Upper lobe of right lung (tissue), 1 donor: ENCODE measurements at places on chromosomes 2 and 18.

- no peaks in the 10 kb centered on the region for H3K27me3 ChIP-seq
- H3K4me3 ChIP-seq = no peak overlapping the region
- H3K27ac ChIP-seq = no peak overlapping the region
- DNase-seq = no peak
These were observed 43.8 kb downstream of the XIRP2 start for GRCh38 chr2:166932032-166932431.

GRCh38 chr2:39091543-39091942, 29.3 kb downstream of the SOS1 start:
- no peak overlapping the region for H3K4me3 ChIP-seq
- no peaks in the 10 kb centered on the region for H3K36me3 ChIP-seq
- no peaks in the 10 kb centered on the region for H3K27me3 ChIP-seq
- peaks cover 22% of the 10 kb centered on the region for H3K4me1 ChIP-seq
- no peak overlapping the region for H3K27ac ChIP-seq
- DNase-seq = no peak

DNA sequence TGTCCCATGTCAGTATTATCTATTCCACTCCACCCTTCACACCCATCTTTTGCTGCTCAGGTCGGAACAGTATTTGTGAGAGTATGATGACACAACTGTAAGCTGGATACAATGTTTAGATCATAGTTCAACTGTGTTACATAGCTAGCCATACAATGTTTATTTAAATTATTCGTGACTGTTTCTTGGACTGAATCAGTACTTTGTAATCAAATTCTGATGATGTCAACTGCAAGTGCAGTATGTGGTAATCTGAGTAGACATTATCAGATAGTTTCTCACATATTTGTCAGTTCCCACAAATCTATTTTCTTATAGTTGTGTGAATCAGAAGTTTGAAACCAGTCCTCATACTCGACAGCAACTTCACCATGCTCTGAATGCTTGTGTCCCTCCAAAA, 177.6 kb downstream of the ZNF407 start:
- H3K36me3 ChIP-seq = no peaks in the 10 kb centered on the region

DNA sequence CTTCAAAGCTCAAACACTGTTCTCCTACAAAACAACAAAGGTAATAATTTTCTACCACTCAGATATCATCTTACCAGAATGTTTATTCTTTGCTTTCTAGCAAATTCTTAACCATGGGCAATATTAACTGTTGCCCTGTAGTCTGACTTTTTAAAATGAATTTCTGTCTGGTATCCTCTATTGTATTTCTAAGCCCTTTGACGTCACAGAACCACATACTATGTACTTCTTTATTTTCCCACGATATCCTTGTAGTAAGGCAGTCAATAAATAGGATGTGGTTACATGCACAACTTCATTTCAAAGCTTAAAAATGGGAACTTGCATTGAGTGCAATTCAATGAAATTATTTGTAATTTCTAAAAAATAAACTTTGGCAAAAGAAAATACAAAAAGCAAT, 58.7 kb downstream of the THADA start:
- no peak overlapping the region for H3K27ac ChIP-seq
- H3K4me1 ChIP-seq = peaks cover 11% of the 10 kb centered on the region

GRCh38 chr2:2574401-2575180, 243.5 kb upstream of the MYT1L start:
- H3K4me1 ChIP-seq = no peaks in the 10 kb centered on the region
- H3K27ac ChIP-seq = no peak overlapping the region
- no peaks in the 10 kb centered on the region for H3K36me3 ChIP-seq
- H3K27me3 ChIP-seq = no peaks in the 10 kb centered on the region
- no peak overlapping the region for H3K4me3 ChIP-seq

DNA sequence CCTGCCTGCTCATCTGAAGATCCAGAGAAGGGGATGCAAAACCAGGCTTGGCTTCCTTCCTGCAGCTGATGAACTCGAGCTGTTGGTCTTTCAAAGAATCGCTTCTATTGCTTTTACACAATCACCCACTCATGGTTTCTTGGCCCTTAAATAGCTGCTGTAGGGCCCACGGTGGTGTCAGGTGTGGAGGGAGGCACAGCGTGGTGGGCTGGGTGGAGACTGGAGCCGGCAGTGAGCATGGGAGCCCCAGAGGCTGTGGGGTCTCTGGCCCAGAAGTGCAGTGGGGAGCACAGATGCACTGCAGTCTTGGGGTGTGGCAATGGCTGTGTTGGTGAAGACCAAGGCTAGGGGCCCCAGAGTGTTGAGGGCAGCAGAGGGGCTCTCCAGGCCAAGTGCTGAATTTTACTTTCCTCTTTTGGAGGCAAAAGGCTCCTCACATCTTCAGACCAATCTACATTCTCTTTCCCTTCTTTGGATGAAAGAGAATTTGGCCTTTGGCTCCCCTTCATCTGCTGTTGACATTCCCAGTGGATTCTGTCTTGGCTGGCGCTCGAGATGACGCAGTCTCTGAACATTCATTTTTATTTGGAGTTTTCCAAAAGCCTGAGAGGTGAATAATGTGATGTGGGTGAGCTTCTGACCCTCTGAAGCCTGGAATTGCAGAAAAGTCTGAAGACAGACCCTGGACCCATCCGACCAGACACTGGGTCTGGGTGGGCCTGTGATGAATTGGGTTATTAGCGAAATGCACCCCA, 70.1 kb upstream of the ASB18 start:
- H3K27ac ChIP-seq = no peak overlapping the region
- no peak overlapping the region for H3K4me3 ChIP-seq
- no peak for DNase-seq
- H3K4me1 ChIP-seq = peaks cover 6% of the 10 kb centered on the region
- H3K36me3 ChIP-seq = no peaks in the 10 kb centered on the region

GRCh38 chr2:19073522-19073921, 284.9 kb downstream of the OSR1 start:
- H3K27me3 ChIP-seq = no peaks in the 10 kb centered on the region
- H3K27ac ChIP-seq = no peak overlapping the region
- no peaks in the 10 kb centered on the region for H3K36me3 ChIP-seq
- no peaks in the 10 kb centered on the region for H3K4me1 ChIP-seq
- no peak overlapping the region for H3K4me3 ChIP-seq

DNA sequence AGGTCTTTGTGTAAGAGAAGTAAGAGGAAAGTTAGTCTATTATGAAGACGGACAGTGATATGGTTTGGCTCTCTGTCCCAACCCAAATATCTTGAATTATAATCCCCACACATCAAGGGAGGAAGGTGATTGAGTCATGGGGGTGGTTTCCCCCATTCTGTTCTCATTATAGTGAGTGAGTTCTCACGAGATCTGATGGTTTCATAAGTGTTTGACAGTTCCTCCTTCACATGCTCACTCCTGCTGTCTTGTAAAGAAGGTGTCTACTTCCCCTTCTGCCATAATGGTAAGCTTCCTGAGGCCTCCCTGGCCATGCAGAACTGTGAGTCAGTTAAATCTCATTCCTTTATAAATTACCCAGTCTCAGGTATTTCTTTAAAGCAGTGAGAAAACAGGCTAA, 67.6 kb downstream of the NEURL3 start:
- H3K27me3 ChIP-seq = no peaks in the 10 kb centered on the region
- no peak overlapping the region for H3K4me3 ChIP-seq
- no peaks in the 10 kb centered on the region for H3K4me1 ChIP-seq
- no peaks in the 10 kb centered on the region for H3K36me3 ChIP-seq
- no peak overlapping the region for H3K27ac ChIP-seq

DNA sequence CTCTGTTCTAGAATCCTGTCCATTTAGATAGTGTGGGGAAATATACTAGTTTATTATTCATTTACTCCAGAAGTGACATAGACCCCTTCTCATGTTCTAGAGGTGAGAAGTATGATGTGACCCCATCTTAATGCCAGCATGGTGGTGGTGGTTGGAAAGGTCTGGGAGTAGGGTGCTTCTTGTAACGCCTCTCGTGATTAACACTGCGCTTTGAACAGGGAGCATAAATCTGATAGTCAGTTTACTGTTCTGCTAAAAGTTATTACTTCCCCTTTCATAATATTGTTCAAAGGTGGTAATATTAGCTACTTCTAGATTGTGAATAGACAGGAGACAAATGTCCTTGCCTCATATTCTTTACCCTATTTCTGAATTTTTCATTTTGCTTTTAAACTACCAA, 35.6 kb downstream of the EHBP1 start:
- no peaks in the 10 kb centered on the region for H3K4me1 ChIP-seq
- no peak overlapping the region for H3K27ac ChIP-seq
- no peak for DNase-seq
- H3K4me3 ChIP-seq = no peak overlapping the region

- H3K27ac ChIP-seq = no peak overlapping the region
- H3K4me1 ChIP-seq = no peaks in the 10 kb centered on the region
- no peaks in the 10 kb centered on the region for H3K36me3 ChIP-seq
- no peak overlapping the region for H3K4me3 ChIP-seq
These were observed 75.1 kb upstream of the PARD3B start for GRCh38 chr2:204470178-204470620.

- H3K4me3 ChIP-seq = no peak overlapping the region
- no peak overlapping the region for H3K27ac ChIP-seq
- DNase-seq = no peak
- H3K4me1 ChIP-seq = peaks cover 13% of the 10 kb centered on the region
- H3K36me3 ChIP-seq = no peaks in the 10 kb centered on the region
- H3K27me3 ChIP-seq = no peaks in the 10 kb centered on the region
These were observed 1.7 kb upstream of the DPP4 start for GRCh38 chr2:162075689-162076132.

GRCh38 chr2:47535073-47535472, 132.1 kb downstream of the MSH2 start:
- no peak for DNase-seq
- no peaks in the 10 kb centered on the region for H3K36me3 ChIP-seq
- no peak overlapping the region for H3K4me3 ChIP-seq
- no peaks in the 10 kb centered on the region for H3K27me3 ChIP-seq
- H3K27ac ChIP-seq = no peak overlapping the region

DNA sequence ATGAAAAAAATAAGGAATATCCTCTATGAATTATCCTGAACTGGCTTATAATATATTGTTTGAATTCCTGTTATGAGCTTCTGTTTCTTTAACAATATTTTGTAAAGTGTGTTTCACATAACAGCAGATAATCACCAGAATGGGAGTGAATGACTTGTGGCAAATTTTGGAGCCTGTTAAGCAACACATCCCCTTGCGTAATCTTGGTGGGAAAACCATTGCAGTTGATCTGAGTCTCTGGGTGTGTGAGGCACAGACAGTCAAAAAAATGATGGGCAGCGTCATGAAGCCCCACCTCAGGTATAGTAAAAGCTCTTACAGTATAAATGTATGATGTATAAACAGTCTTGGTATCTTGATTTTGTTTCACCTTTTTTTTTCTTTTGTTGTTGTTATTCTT, 5.9 kb downstream of the GEN1 start:
- no peak for DNase-seq
- H3K4me1 ChIP-seq = no peaks in the 10 kb centered on the region
- no peak overlapping the region for H3K27ac ChIP-seq
- H3K27me3 ChIP-seq = no peaks in the 10 kb centered on the region
- H3K36me3 ChIP-seq = no peaks in the 10 kb centered on the region

GRCh38 chr2:216490061-216490460, 8.6 kb upstream of the RPL37A start:
- H3K4me3 ChIP-seq = no peak overlapping the region
- peaks cover 7% of the 10 kb centered on the region for H3K4me1 ChIP-seq
- H3K27me3 ChIP-seq = no peaks in the 10 kb centered on the region
- H3K36me3 ChIP-seq = no peaks in the 10 kb centered on the region

DNA sequence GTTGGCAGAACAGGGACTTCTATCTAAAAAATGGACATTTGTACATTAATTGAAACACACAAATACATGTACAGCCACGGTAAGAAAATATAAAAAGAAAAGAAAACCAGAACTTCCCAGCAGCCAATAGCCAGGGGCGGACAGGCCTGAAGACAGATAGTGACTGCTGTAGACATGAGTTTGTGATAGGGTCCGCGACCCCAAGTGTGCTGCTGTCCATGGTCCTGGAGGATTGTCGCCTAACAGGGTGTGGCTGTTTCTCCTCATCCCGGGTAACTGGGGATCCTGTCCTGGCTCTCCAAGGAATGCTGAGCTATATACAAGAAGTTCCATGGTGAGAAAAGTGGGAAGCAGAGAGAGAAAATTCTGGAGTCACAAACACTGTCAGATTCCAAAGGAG, 266.5 kb upstream of the SALL3 start:
- H3K27me3 ChIP-seq = peaks cover 7% of the 10 kb centered on the region
- no peak for DNase-seq
- H3K4me3 ChIP-seq = no peak overlapping the region
- no peaks in the 10 kb centered on the region for H3K4me1 ChIP-seq
- no peak overlapping the region for H3K27ac ChIP-seq
- H3K36me3 ChIP-seq = no peaks in the 10 kb centered on the region

GRCh38 chr2:238796223-238796885, 51.5 kb upstream of the TWIST2 start:
- H3K4me3 ChIP-seq = no peak overlapping the region
- H3K27ac ChIP-seq = no peak overlapping the region
- H3K36me3 ChIP-seq = no peaks in the 10 kb centered on the region
- H3K4me1 ChIP-seq = no peaks in the 10 kb centered on the region
- peaks cover 11% of the 10 kb centered on the region for H3K27me3 ChIP-seq

GRCh38 chr2:200528228-200528627, 2.2 kb downstream of the SGO2 start:
- H3K4me1 ChIP-seq = peaks cover 6% of the 10 kb centered on the region
- DNase-seq = no peak
- no peaks in the 10 kb centered on the region for H3K27me3 ChIP-seq
- no peak overlapping the region for H3K4me3 ChIP-seq
- no peak overlapping the region for H3K27ac ChIP-seq
- no peaks in the 10 kb centered on the region for H3K36me3 ChIP-seq

GRCh38 chr18:38709122-38709521, 1143.5 kb upstream of the CELF4 start:
- no peak for DNase-seq
- H3K4me3 ChIP-seq = no peak overlapping the region
- H3K4me1 ChIP-seq = no peaks in the 10 kb centered on the region
- H3K36me3 ChIP-seq = no peaks in the 10 kb centered on the region
- H3K27me3 ChIP-seq = no peaks in the 10 kb centered on the region

- no peak for DNase-seq
- H3K27ac ChIP-seq = no peak overlapping the region
- no peak overlapping the region for H3K4me3 ChIP-seq
- H3K27me3 ChIP-seq = no peaks in the 10 kb centered on the region
These were observed 1508.7 kb upstream of the TMEFF2 start for GRCh38 chr2:193703411-193703810.
